ENCODE measurements at places on chromosomes 3 and 15.
A peak's percentile ranks its signal among the peaks of the same experiment; 100 is the strongest.

DNA sequence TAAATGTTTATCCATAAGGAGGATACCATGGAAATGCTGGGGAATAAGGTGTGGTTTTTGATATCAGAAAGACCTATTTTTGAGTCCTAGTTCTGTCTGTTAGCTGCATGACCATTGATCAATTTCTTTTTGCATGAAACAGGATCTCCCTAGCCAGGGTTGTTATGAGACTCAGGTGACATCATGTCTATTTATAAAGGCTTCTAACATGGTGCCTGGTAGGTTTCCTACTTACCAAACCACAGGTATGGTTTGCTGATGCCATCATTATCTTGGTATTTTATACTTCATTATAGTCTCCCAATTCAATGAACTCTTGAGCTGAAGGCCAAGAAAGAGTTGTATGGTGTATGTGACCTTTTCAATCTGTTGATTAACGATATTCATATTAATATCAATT is 144.0 kb downstream of the CLSTN2 start:
- DNase-seq, result no peak

- DNase-seq, result peak; percentile 22
These were observed 26.0 kb downstream of the SLC6A6 start for GRCh38 chr3:14428087-14429033.

GRCh38 chr3:61936344-61936937 is 375.1 kb downstream of the PTPRG start:
- DNase-seq, result no peak

DNA sequence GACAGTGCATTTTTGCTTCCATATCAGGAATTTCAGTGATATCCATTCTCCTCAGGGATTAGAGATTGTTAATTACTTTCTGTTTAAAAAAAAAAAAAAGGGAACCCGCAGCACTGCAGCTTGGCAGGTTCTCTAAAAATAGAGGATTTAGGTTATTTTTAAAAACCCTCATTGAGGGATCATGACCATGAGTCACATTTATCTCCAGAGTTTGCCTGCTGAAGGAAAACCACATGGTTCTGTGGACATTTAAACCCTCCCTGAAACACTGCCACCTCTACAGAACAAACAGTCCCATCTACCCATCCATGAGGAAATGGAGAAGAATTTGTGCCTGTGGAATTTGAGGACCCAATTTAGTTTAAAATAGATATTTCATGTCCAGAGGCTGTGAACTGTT is 66.2 kb upstream of the UBE2E1 start:
- DNase-seq, result no peak

DNA sequence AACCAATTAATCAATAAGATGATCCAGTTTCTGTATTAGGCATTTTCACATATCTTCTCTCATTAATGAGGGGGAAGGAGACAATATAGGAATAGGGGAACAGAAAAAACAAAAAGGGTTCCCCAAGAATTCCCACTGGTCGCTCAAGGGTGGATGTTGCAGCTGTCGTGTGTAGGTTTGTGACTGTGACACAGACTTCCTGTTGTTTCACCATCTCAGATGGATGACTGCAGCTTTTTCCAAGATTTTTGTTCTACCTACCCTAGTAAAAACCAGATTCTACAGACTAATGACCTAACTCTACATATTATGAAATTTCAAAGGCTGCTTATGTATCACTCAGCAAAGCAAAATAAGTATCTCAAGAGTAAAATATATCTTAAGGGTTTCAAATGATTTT is 73.7 kb upstream of the MB21D2 start:
- DNase-seq, result no peak

Data from LNCaP clone FGC (cell line).